Stimulated activated CD8-positive, alpha-beta memory T cell treated with anti-CD3 and anti-CD28 coated beads, Interleukin-7, amount 100 ng/mL, for 24 hours (primary cell): ENCODE measurements at places on chromosomes 7 and 10.

- no peak for DNase-seq
These were observed 542 bp downstream of the FBXL13 start for GRCh38 chr7:103073989-103074518.

- no peak for DNase-seq
These were observed 202.4 kb downstream of the BICC1 start for GRCh38 chr10:58715061-58715460.

DNA sequence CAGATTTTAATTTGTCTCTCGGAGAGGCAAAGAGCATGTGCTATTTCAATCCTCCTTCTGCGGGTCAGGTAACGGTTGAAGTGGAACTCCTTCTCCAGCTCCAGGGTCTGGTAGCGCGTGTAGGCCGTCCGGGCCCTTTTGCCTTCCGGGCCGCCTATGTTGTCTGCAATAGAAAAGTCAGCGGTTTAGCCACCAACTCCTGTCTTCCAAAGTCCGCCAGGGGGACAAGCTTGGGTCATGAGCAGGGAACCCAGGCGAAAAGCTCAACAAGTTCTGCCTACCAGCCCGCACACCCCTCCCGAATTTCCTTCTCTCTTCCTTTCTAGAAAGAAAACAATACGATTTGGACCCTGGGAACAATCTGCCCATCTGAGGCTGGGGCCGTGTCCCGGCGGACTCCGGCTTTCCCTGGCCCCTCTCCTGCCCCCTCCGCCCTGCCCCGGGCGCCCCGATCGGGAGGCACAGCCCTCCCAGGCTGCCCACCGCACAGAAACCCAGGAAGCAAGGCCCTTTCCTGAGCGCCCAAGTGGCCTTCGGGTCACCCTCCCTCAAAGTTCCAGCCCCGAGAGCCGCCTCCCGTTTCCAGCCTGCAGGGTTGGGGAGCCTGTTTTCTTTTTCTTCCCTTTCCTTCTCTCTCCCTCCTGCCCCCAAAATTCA is 1.4 kb downstream of the HOXA5 start:
- no peak for DNase-seq

DNA sequence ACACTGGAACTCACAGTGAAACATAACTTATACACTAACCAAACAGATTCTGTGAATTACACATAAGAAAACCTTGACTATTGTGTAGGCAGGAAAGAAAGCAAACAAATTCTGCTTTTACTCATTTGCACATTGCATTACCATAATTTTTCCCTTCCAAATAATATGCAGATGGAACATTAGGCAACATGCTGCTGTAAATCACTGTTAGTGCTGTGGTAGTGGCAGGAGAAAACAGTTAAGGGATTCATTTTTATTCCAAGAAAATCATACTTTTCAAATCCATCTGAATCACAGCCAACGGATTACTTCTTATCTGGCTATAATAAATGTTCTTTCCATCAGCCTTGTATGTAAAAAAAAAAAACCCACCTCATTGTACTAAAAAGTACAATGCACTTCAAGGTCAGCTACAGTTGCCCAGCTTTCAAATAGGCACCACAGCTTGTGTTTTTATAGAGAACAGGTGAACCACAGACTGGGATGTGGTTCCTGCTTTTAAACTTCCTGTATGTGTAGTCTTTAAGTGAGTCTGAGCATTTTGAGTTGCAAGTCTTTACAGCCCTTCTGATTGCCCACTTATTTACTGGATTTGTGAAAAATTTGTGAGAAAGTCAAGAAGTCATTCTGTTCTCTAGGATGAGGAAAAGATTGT is 590.0 kb upstream of the SEMA3D start:
- DNase-seq: no peak

- no peak for DNase-seq
These were observed 110.1 kb upstream of the KIF5B start for GRCh38 chr10:32166365-32166764.

DNA sequence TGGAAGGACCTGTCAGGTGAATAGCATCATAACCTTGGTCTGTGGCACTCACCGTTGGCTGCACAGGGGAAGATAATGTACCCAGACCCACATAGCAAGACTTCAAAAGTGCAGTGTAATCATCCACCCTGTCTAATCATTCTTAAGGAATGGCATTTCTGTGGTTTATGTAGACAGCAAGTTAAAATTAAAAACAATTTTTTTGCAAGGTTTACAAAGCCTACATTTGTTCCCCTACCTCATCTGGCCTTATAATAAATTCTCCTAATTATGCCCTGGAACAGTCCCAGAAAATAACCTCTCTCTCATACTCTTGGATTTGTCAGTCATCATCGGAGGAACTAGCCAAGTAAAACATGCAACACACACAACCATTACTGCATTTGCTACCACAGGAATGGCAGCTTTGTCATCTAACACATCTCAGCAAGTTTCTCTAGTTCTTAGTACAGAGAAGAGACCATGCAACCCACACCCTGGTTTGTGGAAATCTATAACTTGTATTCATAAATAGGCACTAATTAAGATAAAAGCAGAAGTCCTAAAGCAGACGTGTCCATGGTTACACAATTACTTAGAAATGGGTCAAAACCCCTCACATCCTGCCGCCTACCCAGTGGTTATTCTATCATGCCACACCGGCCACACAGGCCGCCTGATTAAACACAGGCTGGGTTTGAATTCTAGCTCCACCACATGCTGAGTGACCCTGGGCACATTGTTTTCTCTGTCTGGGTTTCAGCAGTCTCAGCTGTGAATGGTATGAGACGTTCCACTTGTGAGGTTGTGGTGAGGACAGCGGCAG is 19.1 kb downstream of the ABLIM1 start:
- no peak for DNase-seq

DNA sequence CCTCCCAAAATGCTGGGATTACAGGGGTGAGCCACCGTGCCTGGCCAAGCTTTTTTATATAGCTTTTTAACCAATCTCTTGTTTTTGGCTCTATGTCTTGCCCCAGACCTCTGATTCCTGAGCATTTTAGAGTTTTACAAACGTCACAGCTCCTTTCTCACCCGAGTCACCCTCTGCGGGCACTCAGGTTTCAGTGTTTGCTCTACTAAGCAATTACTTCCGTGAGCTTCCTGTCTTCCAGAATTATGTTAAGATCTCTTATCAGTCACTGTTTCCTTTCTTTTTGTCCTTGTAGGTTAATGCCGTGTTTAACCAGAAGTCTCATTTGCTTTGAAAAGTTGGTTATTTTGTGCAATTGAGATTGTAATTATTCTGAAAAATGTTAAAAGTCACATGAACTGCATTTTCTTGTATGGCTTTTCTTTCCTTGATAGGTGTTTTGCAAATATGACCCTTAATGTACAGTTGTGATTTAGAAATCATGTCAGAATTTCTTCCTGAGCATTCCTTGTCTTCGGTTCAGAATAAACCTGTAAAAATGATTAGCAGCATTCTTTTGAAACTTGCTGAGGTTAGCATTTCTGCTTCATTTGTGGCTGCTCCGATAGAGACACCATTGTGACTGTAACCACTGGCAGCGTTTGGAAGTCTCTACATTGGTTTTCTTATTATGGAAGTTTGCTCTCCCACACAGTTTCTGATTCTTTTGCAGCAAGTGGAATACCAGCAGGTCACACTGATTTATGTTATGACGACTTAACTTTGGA is 4.5 kb upstream of the HKDC1 start:
- DNase-seq: no peak

DNA sequence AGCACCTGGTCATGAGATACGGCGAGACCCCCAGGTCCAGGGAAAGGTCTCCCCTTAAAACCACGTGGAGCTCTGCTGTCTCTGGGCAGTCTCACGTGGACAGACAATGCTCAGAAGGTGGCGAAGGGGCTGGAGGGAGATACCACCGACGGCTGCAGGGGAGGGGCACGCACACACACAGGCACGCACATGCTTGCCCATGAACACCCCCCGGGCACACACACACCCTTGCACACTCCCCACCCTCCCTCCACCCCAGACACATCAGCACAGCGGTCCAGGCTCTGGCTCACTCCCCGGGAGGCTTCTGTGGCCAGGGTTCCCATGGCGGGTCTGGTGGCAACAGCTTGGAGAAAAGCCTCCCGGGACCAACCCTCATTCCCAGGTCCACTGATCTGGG is 52.4 kb upstream of the TNRC18 start:
- no peak for DNase-seq
